ENCODE measurements at places on chromosomes 11 and 22. TPM values are rescaled to one million over a fixed set of nuclear protein-coding genes. Genes with fewer than 3 reads are reported as not detected.

OR56A1 gene
- not detected for polyA plus RNA-seq

CCDC81 gene
- polyA plus RNA-seq, result not detected

SAA1 gene
- 5.5 TPM for polyA plus RNA-seq

TMPRSS4 gene
- polyA plus RNA-seq, result 134 TPM

TRPC6 gene
- polyA plus RNA-seq, result 0.55 TPM

THRSP gene
- polyA plus RNA-seq, result not detected

SPA17 gene
- polyA plus RNA-seq, result 23.8 TPM

CRYBB2 gene
- not detected for polyA plus RNA-seq

APOBEC3H gene
- 1.5 TPM for polyA plus RNA-seq

PHLDB1 gene
- polyA plus RNA-seq, result 44.4 TPM

FOLR1 gene
- not detected for polyA plus RNA-seq

SYT13 gene
- polyA plus RNA-seq, result 2.4 TPM

MS4A4A gene
- polyA plus RNA-seq, result 25.0 TPM

ASRGL1 gene
- 22.8 TPM for polyA plus RNA-seq

SCN3B gene
- polyA plus RNA-seq, result 0.60 TPM

TRAF6 gene
- polyA plus RNA-seq, result 3.6 TPM

KREMEN1 gene
- polyA plus RNA-seq, result 13.2 TPM

SHANK3 gene
- polyA plus RNA-seq, result 0.23 TPM

CTTN gene
- polyA plus RNA-seq, result 102 TPM

CCDC73 gene
- not detected for polyA plus RNA-seq

APOL1 gene
- polyA plus RNA-seq, result 64.0 TPM

Data from sigmoid colon (tissue), 7 donors.